ELF-1 (cell line): ENCODE measurements at places on chromosomes 4 and X.

DNA sequence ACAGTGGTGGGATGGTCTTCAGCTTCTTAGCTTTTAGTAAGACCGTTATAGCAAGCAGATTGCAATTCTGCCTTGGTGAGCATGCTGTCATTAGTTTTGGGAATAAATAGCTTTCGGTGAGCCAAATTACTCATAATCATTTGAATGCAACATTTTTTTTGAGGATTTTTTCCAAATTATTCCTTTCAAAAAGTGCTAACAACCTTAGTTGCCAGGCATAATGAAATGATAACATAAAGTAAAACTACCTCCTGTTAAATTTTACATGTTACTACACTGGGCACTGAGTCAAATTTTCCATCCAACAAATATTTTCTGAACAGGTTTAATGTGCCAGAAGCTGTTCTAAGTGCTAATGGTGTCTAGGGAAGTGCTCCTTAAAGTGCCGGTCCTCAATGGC, 15.8 kb upstream of the NPFFR2 start:
- no peak for DNase-seq

DNA sequence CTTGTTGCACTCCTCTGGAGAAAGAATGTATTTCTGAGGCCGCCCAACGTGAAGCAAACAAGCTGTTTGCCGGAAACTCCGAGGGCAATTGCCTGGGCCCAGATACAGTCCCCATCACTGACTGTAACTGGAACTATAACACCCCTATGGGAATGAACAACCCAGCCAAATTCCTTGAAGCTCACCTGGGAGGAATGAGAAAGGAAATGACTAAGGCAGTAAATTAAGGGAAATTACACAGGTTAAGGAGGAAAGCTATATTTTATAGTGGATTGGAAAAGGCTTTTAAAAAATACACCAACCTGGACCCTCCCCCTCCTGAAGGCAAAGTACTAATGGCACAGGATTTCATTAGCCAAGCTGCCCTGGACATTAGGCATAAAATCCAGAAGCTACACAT, 11.7 kb upstream of the HERC5 start:
- DNase-seq = no peak

- DNase-seq = no peak
Measured at GRCh38 chr4:101239665-101240064, 107.7 kb downstream of the PPP3CA start.

GRCh38 chr4:145842224-145842887, 96.3 kb downstream of the ZNF827 start:
- DNase-seq = no peak

GRCh38 chr4:10535912-10536311, 78.7 kb upstream of the ZNF518B start:
- DNase-seq = peak; percentile 23

GRCh38 chrX:147403040-147403439, 508.7 kb upstream of the FMR1 start:
- no peak for DNase-seq

DNA sequence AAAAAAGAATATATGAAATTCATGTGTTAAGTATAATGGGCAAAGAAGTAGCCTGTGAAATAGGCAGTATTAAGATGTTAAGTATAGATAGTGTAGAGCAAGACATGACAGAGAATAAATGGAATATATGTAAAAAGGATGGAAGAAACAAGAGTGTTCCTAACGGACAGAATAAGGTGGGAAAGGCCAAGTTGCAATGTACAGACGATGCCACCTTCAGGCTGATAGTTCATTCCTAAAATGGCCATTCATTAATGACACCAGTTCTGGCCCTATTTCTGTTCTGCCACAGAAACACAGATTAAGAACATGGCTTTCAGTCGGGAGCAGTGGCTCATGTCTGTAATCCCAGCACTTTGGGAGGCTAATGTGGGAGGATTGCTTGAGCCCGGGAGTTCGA, 4.4 kb upstream of the FAM184B start:
- no peak for DNase-seq

GRCh38 chr4:69383281-69383680, 103.0 kb downstream of the UGT2B28 start:
- no peak for DNase-seq

DNA sequence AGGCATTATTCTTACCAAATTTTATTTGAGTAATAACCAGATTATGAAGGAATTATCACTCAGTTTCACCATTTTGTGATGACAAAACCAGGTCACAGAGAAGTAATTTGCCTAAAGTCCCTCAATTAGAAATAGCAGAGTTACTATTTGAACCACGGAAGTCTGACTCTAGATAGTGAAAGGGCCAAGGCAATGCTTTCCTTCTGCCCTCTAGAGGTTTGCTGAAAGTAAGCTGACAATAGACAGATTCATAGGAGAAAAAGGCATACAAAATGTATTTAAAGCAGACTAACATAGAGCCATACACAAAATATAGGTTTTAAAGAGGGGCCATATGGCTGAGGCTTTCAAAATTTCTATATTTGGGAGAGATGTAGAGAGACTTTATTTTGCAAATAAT, 43.1 kb downstream of the CXXC4 start:
- no peak for DNase-seq

DNA sequence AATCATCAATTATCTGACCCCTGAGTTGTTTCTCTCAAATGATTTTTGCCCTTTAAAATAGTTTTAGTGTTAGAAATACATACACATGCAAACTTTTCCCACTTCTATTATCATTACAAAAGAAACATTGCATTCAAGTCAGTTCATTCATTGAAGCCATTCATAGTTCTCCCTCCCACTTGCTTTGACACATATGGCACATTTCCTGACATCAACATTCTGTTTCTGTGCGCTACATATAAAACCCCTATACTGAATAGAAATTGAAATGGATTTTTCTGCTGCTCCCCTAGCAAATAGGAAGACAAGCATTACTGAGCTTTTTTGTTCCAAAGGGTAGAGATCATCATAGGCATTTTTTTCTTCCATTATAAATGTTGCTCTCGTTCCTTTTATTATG, 497.9 kb upstream of the PCDH10 start:
- no peak for DNase-seq

DNA sequence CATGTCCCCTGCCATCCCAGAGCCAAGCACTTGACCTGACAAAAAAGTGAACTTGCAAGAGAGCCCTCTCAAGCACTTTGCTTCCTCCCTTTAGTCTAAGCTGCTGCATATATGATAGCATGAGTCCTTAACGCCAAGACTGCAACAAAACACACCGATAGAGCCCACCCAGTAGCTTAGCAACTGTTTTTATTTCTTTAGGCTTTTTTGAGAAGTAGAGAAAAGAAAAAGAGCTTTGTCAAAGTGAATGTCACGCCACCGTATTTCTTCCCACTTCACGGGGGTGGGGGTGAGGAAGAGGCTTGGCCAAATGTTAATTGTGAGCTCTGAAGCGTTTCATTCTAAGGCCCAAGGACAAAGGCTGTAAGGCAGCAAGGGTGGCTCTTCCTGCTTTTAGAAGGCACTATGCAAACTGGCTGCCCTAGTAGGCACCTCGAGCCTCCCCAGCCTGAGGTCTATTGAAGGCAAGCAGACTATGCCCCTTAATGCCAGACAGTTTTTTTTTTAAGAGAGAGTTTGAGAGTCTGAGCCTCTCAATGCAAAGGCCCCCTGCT, 138.6 kb downstream of the HS6ST2 start:
- no peak for DNase-seq

GRCh38 chr4:128107766-128108165, 46.7 kb downstream of the LARP1B start:
- DNase-seq = no peak

DNA sequence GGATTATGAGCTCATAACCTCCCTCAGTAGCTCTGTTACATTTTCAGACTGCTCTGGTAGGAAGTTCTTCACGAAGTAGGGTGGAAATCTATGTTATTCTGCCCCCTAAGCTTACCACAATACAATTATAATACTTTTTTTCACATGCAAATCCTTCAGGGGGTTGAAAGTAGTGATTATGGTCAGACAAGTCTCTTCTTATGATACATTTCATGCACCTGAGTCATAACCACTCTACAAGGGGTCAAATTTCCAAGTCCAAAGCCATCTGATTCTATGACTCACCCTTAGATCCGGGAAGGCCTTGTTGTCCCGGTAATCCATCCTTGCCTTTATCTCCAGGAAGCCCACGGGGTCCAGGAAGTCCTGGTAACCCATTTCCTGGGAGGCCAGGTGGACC, 95.2 kb downstream of the ATG4A start:
- no peak for DNase-seq

DNA sequence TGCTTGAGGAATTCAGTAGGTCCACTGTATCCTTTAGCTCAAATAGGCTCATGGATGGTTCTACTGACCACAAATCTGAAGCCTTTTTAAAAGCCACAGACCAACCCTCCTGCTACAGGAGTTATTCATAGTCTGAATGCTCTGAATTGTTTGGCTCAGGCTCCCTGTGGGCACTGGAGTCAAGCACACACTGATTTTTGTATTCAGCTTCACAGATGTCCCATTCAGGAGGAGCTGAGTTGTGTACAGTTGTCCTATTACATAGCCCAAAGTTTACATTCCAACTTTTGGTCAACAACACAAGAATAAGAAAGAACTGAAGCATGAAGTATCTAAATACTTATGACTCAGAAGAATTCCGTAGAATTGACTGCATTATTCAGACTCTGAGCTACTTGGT, 243.9 kb downstream of the UNC5C start:
- no peak for DNase-seq
